ENCODE measurements at places on chromosomes 3 and 15.

DNA sequence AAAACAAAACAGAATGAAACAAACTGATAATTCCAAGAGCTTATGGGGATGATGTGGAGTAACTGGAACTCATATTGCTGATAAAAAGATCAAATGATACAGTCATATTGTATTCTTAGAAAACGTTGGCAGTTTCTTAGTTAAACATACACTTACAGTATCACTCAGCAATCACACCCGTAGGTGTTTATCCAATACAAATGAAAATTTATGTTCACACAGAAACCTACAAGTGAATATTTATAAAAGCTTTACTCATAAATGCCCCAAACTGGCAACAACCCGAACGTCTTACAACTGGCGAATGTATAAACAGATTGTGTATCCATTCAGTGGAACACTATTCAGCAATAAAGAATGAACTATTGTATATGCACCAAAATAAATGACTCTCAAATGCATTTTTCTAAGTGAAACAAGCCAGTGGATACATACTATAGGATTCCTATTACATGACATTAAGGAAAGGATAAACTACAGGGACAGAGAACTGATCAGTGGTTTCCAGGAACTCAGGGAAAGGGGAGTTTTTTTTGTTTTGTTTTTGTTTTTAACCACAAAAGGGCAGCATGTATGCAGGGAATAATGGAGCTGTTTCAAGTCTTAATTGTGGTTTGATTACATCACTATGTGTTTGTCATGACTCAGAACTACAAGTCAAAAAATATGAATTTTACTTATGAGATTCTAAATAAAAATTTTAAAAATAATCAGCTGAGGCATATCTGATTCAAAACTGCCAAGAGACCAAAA, 71.8 kb upstream of the NDUFB4 start:
- DNase-seq = peak; percentile 38

GRCh38 chr3:179000144-179000543, 71.5 kb downstream of the ZMAT3 start:
- no peak for DNase-seq

DNA sequence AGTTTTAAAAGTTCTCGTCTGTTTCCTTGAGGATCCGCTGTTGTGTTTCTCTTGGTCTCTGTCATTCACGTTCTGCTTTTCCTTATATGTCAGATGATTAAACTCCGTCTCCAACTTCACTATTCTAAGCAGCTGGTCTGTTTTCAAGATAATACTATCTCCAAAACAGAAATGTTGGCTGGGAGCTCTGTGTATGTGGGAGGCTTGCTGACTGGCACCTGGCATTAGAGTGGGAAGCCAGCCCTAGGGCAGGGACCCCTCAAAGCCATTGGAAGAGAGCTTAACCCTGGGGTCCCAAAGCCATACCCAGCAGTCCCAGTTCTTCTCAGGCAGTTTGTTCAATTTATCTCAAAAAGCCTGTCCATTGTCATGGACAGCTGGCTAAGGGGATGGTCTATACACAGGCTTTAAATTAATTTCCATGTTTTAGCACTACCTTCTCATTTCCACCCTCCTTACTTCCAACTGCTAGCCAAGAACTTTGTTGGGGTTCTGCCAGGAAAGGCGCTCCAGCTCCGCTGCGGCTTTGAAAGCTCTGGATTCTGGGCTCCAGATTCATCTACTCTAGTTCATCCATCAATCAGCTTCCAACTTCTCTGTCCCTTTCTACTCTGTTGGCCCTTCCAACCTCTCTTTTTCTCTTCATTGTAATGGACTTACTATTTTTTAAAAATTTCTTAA, 9.2 kb downstream of the BTBD1 start:
- no peak for DNase-seq

DNA sequence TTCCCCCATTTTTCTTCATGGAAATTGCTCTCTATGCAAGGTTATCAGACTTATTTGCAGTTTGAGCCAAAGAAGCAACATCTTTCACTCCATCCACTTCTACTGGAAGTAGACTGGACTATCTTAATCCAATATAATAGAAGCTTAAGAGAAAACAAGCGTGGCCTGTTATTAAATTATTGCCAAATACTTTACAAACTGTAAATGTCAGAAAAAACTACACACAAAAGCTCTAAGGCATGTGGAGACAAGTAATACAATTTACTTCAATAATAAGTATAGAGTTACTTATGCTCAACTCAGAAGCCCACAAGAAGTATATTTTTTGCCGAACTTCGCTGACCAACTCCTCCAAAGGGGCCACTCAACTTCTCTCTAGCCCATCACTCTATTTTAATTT, 120.3 kb downstream of the BDH1 start:
- DNase-seq = no peak

GRCh38 chr3:12117473-12117872, 41.2 kb downstream of the TIMP4 start:
- DNase-seq = no peak

GRCh38 chr3:41932464-41932863, 29.4 kb downstream of the ULK4 start:
- DNase-seq = no peak

DNA sequence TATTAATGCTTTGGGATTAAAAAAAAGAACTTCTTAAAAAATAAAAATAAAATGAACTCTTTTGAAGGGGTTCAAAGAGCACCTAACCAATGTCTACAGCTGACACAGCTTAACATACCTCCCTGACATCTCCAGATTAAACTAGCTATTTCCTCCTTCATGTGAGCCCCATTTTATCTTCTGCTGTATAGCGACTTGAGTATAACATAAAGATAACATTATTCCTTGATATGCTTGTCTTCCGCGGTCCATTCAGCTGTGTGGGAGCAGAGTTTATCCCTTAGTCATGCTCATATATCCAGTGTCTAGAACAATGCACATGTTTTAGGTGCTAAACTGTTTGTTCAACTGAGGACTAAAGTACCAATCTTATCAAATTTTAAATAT, 7.8 kb upstream of the CHRM5 start:
- DNase-seq = no peak

- DNase-seq = no peak
These were observed 364.3 kb upstream of the BCHE start for GRCh38 chr3:166201476-166201875.

- DNase-seq = no peak
These were observed 47.0 kb upstream of the SYNM start for GRCh38 chr15:99057697-99058420.

DNA sequence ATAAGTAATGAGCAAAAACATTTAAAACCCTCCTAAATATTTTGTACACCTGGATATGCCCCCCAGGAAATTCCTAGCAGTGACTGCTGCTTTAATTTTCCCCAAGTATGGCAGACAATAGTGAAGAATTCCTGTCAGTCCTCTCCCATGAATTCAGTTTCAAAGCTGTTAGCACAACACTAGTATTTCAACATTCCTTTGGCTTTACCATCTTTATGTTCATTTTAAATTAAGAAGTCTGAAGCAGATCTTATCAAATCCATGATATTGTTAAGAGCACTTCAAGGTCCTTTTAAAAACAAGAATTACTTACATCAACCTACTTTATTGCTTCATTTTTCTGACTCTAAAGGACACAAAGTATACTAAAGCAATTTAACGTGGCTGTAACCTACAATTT, 28.8 kb upstream of the CDIN1 start:
- DNase-seq = no peak

- no peak for DNase-seq
These were observed 19.5 kb upstream of the CXCR6 start for GRCh38 chr3:45923755-45924154.

- DNase-seq = no peak
These were observed 133.5 kb downstream of the LRRK1 start for GRCh38 chr15:101052681-101053121.

DNA sequence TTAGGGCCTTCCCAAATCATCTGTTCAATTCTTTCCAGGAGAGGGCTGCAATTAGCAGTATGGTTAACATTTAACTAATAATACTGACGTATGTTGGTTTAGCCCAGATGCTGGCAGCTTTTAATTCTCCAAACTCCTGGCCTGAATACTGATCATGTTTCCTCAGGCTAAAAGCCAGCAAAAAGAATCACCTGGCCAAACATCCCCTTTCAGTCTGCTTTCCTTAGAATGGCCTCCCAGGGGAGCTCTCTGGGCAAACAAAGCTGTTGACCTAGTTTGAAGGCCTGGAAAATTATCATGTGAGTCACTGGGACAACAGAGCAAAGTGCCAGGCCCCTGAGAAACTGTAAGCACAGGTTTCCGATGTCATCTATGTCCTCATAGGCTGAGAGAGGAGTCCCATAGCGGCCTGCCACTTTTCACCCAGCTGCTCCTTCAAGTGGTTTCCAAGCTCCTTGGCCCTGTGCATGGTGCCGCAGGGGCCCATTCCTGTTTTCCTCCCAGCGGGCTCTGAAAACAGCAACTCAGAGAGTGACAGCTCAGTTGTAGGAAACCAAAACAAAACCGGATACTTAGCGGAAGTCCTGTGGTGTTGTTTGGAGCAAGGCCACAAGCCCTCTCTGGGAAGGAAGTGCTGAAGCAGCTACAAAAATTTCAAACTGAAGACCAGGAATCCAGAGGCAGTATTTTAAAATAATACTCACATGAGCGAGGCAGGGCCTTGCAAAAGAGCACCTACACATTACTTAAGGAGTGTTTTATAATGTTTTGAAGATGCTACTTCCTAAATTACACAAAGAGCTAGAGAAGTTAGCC, 36.5 kb upstream of the RAB11A start:
- DNase-seq = peak; percentile 94

GRCh38 chr3:46948830-46949671, 27.5 kb downstream of the CCDC12 start:
- DNase-seq = no peak

GRCh38 chr15:28990390-28990789, 104.6 kb downstream of the APBA2 start:
- DNase-seq = no peak

DNA sequence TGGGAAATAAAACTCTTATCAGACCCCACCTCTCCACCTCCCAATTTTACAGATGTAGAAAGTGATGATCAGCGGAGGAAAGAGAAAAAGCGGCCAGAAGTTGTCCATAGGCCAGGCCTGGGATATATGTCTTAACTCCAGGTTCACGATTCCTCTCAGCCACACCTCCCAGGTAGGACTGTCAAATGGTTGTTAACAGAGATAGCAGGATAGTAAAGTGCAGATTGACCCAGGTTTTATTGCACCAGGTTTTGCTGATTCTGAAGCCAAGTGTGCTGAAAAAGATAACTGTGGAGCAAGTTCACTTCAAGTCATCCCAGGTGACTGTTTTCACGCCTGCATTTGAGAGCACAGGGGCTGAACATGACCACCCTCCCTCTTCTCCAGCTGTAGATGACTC, 36.1 kb downstream of the LSM3 start:
- no peak for DNase-seq

DNA sequence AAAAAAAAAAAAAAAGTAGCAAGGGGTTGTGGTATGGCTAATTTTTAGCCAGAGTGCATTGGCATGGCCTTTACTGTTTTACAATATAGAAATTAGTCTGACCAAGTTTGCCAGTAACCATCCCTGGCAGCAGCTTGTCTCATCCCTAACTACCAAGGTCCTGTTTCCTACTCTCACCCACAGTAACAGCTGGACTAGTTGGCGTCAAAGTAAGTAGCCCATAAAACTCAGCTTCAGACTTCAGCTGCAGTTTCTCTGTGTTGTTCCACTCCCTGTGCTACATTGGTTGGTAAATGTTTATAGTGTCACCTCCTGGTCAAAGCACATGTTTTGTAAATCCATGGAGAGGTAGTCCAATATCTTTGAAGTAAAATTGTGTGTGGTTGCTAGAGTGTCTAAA, 691.3 kb downstream of the ZPLD1 start:
- DNase-seq = no peak

DNA sequence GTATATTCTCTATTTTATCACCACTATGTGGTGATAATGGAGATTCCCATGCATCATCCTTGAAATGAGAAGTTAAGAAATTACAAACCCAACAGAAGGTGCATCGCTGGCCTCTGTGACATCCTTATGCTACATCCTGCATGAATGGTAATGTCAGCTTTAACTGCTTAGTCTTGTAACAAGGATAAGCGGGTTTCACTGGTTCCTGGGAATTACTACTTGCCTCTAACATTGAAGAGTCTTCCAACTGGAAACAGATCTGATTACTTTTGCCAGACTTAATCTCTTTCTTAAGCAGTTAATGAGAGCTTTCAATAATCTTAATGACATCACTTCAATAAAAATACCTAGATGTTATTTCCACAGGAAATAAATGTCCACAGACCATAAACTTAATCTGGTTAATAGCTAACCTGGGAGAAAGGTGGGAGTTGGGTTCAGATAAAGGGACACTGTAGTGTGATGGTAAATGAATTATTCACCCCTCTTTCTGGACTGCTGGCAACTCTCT, 44.0 kb downstream of the FMN1 start:
- no peak for DNase-seq

DNA sequence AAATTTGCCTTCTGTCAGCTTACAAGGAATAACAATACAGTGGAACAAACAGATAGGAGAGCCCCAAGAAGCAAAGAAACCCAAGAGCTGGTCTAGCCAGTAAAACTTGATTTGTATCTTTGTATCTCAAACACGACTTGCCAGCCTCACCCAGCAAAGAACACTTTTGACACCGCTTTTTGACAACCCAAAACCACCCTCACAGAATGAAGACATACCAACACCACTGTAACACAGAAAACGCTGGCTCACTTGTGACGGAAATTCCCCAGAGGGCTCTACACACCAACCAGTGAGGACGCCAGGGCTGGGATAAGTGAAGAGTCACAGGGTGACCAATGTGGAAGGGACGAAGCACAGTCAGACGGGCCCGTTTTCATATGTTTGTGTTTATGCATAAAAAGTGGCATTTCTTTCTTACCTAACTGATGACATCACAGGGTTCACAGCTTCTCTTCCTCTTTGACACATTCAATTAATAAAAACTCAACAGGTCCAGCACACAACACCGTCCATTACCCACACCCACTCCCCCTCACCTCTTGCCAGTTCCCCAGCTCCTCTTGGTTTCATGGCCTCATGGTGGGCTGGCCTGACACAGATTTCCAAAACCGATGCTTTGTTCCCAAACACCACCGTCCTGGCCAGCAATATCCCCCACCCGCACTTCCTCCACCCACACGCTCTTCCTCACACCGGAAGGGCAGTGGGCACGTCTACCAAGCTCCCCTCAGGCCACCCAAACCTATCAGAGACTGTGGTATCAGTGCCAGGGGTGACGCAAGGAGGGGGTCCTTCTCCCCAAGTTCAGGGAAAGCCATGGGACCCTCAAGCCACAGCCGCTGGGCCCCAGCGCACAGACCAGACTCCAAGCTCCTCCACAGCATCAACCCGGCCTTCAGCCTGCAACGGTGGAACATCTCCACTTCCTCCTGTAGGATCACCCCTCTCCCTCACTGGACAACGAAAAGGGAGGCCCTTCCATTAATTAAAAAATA, 94.2 kb downstream of the ADAMTS17 start:
- no peak for DNase-seq

GRCh38 chr3:117117188-117117936, 407.8 kb downstream of the TUSC7 start:
- no peak for DNase-seq

GRCh38 chr3:193465992-193466608, 87.5 kb upstream of the ATP13A5 start:
- DNase-seq = no peak

DNA sequence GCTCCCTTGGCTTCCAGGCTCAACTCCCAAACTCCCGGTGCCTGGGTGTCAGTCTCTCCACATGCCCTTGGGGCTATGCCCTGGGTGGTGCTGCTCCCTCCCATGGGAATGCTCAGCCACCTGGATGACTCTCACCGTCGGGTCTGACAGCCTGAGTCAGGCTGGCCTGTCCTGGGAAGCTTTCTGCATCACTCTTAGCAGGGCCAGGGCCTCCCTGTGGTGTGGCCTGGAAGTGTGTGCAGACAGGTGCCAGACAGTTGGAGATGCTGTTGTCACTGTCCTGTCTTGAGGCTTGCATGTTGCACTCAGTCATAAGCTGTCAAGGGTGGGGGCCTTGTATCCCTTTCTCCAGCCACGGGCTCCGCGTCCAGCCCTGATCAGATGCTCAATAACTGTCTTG, 71.7 kb downstream of the GABRG3 start:
- no peak for DNase-seq

Measured in urothelium cell line (cell line).